ENCODE measurements at places on chromosomes 5 and 9. TPM values are rescaled to one million over a fixed set of nuclear protein-coding genes. Genes with fewer than 3 reads are reported as not detected.

BOD1 gene
- 43.4 TPM for total RNA-seq

ARHGEF39 gene
- total RNA-seq = 0.18 TPM

C9orf50 gene
- not detected for total RNA-seq

- no peak for DNase-seq
Observed at GRCh38 chr5:68217047-68217355, 1.4 kb downstream of the PIK3R1 start.

- no peak for DNase-seq
Observed at GRCh38 chr9:21399956-21400355, 9.0 kb upstream of the IFNA8 start.

- no peak for DNase-seq
Observed at GRCh38 chr5:169049712-169050111, 251.2 kb downstream of the SLIT3 start.

- DNase-seq = no peak
Observed at GRCh38 chr9:8762479-8763085, 963.0 kb upstream of the DMAC1 start.

- no peak for DNase-seq
Observed at GRCh38 chr5:19555876-19556275, 432.1 kb downstream of the CDH18 start.

Measured in left cardiac atrium (tissue), 4 donors.